Activated CD4-positive, alpha-beta T cell treated with anti-CD3 and anti-CD28 coated beads, Interleukin-10, Interleukin-2, amounts not matched to agents 100 ng/mL and 50 ng/mL, durations not matched to agents 16 hours and 8 hours (primary cell): ENCODE measurements at places on chromosomes 5 and 9.

GRCh38 chr5:179368806-179369529 lies 23.7 kb upstream of the ADAMTS2 start:
- no peak for DNase-seq

- DNase-seq, result peak; percentile 32
Measured at GRCh38 chr5:134005417-134006061, 764 bp upstream of the VDAC1 start.

DNA sequence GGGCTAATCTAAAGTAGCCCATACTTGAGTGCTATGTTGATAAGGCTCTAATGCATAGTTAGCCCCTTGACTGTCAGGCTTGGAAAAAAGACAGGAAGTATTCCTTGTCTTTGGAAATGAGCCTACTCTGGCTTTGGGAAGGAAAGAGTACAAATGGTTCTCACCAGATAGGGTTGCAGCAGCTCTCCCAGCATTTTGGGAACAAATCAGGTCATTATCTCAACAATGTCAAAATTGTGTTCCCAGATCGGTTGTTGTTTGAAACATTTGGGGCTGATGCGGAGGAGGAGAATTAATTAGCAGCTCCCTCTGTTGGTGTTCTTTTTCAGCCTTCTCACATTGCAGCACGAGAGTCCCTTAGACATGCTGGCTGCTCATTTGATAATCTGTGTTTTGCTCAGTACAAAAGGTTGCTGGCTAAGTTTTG lies 294.7 kb upstream of the DMRT1 start:
- no peak for DNase-seq

GRCh38 chr5:52844885-52845284 lies 57.2 kb downstream of the ITGA1 start:
- no peak for DNase-seq

DNA sequence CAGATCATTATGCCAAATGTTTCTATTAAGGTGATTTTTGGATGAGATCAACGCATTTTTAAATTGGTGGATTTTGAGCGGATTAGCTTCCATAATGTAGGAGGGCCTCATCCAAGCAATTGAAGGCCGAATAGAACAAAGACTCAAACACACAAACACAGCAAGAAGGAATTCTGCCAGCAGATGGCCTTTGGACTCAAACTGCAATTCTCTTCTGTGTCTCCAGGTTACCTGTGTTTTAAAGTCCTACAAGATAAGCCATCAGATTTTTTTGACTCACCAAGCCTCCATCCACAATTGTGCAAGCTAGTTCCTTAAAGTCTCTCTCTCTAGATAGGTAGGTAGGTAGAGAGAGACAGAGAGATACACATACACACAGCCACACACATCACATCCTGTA lies 25.5 kb downstream of the CDH6 start:
- DNase-seq, result no peak

DNA sequence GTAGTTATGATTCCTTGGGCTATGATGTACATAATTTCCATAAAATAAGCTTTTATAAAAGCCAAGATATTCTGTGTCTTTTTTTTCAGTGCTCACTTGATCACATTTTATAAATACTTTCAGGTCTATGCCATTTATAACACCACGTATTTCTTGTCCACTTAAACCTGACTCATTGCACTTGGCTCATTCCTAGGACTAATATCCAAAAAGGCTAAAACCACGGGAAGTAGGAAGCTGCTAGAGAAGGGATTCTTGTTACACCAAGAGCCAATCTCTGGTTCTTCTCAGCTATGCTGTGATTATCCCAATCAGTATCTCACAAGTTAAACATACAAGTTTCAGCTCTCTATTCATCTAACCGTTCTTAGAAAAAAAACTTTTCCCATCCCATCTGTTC lies 80.4 kb upstream of the CDH6 start:
- no peak for DNase-seq

DNA sequence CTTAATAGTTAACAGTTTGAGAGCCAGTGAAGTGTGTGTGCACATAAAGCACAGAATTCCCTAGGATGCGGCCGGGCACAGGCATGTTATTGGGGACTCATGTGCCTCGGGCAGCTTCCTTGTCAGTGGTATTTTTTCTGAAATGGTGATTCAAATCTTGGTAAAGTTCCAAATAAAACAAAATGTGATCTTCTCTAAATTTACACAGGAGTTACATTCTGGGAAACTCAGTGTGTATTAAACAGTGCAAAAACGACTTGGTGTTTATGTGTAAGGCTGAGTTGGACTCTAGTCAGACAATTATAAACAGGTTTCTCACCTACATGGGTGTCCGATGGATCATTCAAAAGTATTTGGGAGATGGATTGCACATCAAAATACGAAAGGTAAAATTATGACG lies 48.9 kb downstream of the BOD1 start:
- no peak for DNase-seq

GRCh38 chr9:90843525-90843924 lies 41.9 kb downstream of the SYK start:
- no peak for DNase-seq

DNA sequence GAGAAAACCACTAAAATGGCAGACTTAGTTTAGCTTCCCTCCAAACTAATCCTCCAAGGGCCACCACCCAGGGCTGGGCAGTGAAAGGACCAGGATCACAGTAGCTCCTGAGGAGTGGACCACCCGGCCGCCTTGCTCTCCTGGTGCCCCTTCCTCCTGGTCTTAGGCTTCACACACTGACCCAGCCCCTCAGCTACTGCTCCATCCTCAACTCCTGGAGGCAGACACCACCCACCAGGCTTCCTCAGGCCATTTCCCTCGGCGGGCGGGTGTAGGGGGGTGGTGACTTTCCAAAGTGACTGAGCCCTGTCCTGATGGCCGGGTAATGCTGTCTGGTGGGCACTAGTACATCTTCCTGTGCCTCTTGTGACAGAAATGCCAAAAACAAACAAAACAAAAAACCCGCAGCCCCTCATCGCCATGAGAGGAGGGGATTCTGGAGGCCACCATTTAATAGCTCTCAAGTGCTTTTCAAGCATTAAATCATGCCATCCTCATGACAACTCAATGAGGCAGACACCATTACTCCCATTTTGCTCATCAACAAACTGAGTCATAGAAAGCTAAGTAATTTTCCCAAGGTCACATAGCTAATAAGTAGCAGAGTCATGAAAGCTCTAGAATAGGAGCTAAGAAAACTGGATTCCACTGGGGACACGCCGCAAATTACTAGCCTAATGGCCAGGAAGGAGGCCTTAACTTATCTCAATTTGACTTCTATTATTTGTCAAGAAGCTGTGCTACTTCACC lies 91.3 kb upstream of the LRRTM2 start:
- no peak for DNase-seq

DNA sequence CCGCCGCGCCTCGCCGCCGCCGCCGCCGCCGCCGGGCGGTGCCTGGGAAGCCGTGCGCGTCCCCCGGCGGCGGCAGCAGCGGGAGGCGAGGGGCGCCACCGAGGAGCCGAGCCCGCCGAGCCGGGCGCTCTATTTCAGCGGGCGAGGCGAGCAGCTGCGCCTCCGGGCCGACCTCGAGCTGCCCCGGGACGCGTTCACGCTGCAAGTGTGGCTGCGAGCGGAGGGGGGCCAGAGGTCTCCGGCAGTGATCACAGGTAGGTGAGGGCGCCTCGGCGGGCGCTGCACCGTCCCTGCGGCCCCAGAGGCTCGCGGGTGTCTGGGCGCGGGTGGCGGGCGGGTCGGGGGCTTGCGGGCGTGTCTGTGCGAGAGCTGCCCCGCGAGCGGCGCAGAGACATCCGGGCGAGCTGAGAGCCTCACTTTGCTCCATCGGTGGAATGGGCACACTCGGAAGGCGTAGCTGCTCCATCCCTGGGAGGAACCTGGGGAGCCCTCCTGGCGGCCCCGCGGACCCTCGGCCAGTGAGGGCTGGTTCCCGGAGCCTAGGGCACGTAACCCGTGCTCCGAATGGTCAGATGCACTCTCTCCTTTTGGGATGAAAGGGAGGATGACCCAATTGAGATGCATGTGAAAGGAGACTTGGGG lies 864 bp downstream of the PAPPA start:
- DNase-seq, result no peak

DNA sequence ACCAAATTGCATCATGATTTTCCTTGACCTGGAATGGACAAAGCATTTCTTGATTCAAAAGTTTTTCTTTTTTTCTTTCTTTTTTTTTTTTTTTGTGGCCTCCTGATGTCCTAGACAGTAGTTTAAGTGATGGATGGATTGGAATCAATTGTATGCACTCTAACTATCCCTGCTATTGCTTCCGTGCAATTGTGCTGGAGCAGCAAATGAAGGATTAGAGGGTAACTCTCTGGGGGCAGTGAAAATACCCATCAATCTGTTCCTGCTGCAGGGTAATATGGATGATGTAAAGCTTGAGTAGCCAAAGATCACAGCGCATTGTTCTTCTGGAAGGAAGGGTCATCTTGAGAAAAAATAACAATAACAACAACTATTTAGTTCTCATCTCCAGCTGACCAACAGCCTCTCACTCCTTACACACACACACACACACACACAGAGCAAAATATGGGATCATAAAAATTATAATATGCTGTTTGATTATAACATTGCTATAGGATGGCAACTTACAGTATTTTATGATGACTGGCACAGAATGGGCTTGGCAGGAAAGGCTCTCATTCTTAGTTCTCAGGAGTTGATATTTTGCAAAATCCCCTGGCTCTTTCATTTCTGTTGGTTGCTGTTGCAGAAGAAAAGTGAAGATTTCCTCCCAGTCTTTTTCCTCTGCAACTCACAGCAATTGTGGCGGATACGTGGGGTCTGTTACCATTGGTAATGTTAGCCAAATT lies 160.9 kb upstream of the DMAC1 start:
- no peak for DNase-seq

DNA sequence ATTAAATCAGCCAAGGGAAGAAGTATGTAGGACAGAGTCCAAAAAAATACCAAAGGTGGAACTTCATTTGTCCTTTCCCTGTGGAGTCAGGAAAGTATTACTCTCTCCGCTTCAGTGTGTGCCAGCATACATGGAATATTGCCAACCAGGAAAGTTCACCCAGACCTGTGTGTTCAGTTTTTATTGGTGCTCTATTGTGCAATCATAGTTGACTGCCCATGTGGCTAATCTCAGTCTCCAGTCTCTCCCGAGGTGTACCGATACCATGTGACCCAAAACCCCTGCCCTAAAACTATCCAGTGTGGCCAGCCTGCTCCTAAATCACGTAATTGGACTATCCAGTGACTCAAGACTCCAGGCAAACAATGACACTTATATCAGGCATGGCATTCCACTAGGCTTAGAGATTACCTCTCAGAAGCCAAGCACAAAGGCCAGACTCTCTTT lies 38.8 kb downstream of the NFX1 start:
- no peak for DNase-seq

GRCh38 chr5:31346896-31347551 lies 153.5 kb downstream of the CDH6 start:
- DNase-seq, result no peak

DNA sequence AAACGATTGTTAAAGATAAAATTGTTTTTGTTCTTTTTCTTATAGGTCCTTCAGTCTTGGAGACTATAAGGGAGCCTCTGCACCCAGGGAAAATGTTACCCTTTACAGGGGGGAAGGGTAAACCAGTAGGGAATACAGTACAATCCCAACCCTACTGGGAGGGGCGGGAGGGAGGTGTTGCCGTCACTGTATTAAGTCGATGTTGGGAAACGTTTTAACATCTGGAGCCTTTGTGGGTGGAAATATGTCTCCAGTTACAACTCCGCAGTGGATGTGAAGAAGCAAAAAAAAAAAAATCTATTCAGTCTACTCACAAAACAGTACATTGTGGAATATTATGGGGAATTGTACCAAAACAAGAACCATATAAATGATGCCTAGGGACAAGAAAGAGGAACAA lies 47.2 kb upstream of the FCHO2 start:
- DNase-seq, result no peak

DNA sequence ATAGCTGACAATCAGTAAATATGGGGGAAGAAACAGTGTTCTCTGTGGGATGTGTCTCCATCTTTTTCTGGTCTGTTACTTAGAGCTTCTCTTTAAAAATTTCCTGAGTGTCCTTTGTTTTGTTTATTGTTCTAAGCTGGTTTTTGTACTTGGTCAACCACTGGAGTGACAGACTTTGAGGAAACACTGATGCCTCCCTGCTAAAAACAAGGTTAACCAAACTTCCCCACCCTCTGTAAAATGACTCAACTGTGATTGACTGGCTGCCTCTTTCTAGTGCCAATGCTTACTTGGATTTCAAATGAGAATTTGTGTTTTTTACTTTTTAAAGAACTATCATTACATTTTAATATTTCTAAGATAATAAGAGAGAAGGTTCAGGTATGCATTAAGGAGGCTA lies 65.1 kb upstream of the SPINK5 start:
- no peak for DNase-seq

GRCh38 chr9:6079386-6079785 lies 64.0 kb upstream of the RANBP6 start:
- no peak for DNase-seq

- DNase-seq, result peak; percentile 62
Measured at GRCh38 chr9:109098171-109098959, 21.4 kb downstream of the TMEM245 start.

GRCh38 chr5:176447591-176447977 lies 601 bp upstream of the FAF2 start:
- DNase-seq, result no peak

DNA sequence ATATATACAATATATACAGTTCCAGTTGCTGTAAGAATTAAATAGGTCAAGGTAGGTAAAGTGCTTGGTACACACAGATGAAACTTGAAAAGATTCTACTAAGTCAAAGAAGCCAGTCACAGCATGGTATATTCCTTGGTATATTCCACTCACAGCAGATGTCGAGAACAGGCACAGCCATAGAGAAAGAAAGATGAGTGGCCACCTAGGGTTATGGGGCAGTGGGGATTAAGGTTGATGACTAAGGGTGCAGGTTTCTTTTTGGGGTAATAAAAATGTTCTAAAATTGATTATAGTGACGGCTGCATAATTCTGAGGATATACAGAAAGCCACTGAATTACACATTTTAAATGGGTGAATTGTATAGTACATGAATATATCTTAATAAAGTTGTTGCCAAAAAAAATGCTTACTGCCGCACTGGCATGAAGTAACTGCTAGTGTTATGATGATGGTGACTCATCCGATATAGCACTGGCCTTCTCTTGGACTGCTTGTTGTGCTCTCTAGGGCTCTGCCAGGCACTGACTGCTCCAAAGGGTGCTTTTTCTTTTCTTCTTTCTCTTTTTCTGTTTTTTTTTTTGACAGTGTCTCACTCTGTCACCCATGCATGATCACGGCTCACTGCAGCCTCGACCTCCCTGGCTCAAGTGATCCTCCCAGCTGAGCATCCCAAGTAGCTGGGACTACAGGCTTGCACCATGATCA lies 23.5 kb downstream of the TBC1D2 start:
- DNase-seq, result no peak

GRCh38 chr5:152556784-152557183 lies 151.7 kb upstream of the NMUR2 start:
- DNase-seq, result no peak
